Omental fat pad (tissue), 4 donors: ENCODE measurements at places on chromosomes 13 and 19.

DNA sequence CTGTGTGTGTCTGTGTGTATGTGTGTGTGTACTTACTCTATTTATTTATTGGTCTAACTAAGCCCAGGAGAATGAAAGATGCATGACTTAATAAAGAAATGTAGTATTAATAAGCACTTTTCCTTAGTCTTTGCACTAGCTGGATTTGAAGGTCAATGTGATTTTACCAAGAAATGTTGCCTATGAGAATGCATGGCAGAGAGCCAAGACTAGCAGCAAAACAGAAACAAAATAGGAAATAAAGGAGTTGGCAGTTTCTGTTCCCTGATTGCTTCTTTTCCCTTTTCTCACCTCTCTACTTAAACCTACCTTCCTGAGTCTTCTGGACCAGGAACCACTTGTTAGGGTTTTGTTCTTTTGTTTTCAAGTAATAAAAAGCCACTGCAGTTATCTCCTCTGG lies 286.1 kb downstream of the KCTD12 start:
- DNase-seq, result no peak

DNA sequence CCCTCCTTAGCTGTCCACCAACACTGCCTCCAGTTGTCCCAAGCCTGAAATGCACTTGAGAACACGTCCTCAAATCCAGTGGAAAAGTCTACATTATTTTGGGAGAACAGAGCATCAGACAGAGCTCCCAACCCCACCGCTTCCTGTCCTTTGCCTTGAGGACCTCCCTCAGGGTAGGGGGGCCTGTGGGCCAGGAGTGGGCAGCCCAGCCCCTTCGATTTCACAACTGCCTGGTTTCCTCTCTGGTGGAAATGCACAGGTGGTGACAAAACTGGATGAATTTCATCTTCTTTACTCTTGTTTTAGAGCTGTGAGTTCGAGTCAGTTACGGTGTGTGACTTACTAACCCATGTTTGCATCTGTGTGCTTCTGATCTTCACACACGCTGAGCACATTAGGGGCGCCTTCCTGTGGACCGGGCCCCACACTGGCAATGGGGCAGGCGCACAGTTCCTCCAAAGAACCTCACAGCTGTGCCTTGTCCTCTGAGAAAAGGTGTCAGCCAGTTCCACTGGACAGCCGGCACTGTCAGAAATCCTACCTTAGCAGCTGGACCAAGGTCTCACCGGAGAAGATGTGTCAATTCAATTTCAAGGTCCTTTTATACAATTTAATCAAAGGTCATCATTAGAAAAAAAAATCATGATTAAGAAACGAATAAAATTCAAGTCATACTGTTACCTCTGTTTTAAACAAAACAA lies 80.2 kb downstream of the IRS2 start:
- DNase-seq, result no peak

- no peak for DNase-seq
Observed at GRCh38 chr13:25147638-25148401, 24.3 kb downstream of the AMER2 start.

- DNase-seq, result no peak
Observed at GRCh38 chr13:57326532-57326931, 159.5 kb downstream of the PRR20E start.

GRCh38 chr13:45820106-45820838 lies 31.3 kb downstream of the SIAH3 start:
- DNase-seq, result no peak

- DNase-seq, result no peak
Observed at GRCh38 chr13:29817604-29818378, 32.6 kb downstream of the UBL3 start.

DNA sequence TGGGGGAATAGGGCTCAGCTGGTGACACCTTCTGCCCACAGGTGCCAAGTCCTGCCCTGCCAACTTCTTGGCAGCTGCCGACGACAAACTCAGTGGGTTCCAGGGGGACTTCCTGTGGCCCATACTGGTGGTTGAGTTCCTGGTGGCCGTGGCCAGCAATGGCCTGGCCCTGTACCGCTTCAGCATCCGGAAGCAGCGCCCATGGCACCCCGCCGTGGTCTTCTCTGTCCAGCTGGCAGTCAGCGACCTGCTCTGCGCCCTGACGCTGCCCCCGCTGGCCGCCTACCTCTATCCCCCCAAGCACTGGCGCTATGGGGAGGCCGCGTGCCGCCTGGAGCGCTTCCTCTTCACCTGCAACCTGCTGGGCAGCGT lies 2.1 kb downstream of the P2RY11 start:
- DNase-seq, result no peak

- DNase-seq, result no peak
Observed at GRCh38 chr13:44165889-44166496, 207.6 kb upstream of the SERP2 start.

DNA sequence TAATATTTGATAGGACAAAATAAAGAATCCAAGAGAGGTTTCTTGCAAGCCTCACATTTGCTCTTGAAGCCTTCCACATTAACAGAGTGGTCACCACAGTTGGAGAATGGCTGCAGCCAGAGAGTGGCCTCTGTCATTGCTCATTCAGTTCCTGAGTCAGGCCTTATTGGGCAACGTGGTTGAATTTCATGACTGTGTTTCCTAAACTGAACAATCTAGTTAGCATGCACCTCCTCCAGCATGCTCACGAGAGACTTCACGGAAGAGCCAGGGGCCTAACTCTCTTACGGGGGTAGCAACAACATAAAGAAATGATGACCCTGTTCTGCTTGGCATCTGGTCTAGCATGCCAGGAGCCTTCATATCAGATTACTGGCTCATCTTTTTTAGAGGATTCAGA lies 9.6 kb upstream of the UBL3 start:
- no peak for DNase-seq

DNA sequence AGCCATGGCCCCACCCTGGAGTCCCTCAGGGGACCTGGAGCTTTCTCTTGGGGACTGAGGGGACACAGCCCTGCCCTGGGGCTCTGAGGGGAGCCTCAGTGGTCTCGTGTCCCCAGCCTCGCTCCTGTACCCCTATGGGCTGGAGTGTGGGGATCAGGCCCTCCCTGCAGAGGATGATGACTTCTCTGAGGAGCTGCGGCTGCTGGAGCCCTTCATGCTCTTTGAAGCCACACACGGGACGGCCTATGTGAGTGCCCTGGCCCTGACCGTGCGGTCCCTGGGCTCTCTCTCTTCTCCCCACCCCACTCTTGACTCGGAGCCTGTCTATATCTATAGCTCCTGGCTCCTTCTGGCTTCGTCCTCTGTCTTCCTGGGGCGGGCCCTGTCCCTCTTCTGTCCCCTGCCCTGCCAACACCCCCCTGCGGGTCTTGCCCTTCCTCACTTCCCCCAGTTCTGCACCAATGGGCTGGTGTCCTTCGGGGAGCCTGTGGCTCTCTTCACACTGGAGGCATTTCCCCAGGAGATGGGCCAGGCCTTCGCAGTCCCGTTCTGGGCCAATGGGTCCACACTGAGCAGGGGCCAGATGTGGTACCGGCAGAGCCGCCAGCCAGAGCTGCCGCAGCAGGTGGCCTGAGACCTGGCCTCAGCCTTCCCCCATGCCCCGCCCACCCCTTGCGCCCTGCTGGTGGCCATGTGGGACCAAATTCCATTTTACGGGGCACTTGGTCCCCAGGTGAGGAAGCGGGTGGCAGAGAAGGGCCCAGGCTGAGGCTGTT lies 33.1 kb downstream of the HPN start:
- no peak for DNase-seq
